ENCODE measurements at places on chromosomes 5 and 9.

GRCh38 chr5:61409568-61409967 lies 77.5 kb downstream of the ZSWIM6 start:
- H3K4me1 ChIP-seq = peaks cover 35% of the 10 kb centered on the region
- peak; percentile 45 for DNase-seq
- peak overlapping the region; percentile 70 for H3K4me3 ChIP-seq
- no peaks in the 10 kb centered on the region for H3K36me3 ChIP-seq

GRCh38 chr5:98482321-98483300 lies 290.9 kb upstream of the RGMB start:
- H3K4me1 ChIP-seq = no peaks in the 10 kb centered on the region
- no peaks in the 10 kb centered on the region for H3K36me3 ChIP-seq
- H3K27ac ChIP-seq = no peak overlapping the region
- H3K4me3 ChIP-seq = no peak overlapping the region

DNA sequence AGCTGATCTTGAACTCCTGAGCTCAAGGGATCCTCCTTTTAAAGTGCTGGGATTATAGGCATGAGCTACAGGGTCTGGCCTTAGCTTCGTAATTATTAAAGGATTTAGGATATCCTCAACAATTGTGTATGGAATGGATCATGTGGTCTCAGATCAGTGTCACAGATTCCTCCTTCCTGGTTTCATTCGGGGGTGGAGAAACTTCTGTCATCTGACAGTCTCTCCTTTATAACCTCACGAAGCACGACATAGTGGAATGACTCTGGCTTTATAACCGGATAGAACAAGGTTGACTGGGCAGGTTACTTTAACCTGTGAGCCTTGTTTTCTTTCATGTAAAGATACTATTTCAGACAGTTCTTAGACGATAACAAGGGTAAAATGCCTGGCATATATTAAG lies 4.4 kb upstream of the GNG10 start:
- H3K27ac ChIP-seq = no peak overlapping the region
- peaks cover 8% of the 10 kb centered on the region for H3K4me1 ChIP-seq
- H3K36me3 ChIP-seq = peaks cover 5% of the 10 kb centered on the region
- DNase-seq = no peak
- H3K4me3 ChIP-seq = no peak overlapping the region
- H3K27me3 ChIP-seq = no peaks in the 10 kb centered on the region

DNA sequence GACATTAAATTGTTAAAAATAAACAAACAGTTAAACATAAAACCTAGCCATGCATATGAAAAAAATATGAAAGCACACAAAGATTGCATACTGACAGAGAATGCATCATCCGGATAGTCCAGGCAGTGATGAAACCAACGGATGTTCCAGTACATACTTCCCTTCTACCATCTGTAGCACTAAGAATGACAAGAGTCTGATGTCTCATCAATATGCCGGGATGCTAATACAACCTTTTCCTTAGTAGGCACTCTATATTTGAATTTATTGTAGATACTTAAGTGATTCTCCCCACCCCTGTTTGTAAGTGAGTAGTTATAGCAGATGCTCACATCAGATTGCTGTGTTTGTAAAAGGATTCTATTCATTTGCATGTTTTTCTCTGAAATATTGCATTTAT lies 571.2 kb upstream of the WWC1 start:
- no peak for DNase-seq
- no peaks in the 10 kb centered on the region for H3K4me1 ChIP-seq
- no peaks in the 10 kb centered on the region for H3K36me3 ChIP-seq
- H3K4me3 ChIP-seq = no peak overlapping the region
- H3K27me3 ChIP-seq = peaks cover 4% of the 10 kb centered on the region

- no peak overlapping the region for H3K27ac ChIP-seq
- no peak for DNase-seq
- no peaks in the 10 kb centered on the region for H3K27me3 ChIP-seq
- H3K36me3 ChIP-seq = no peaks in the 10 kb centered on the region
- no peak overlapping the region for H3K4me3 ChIP-seq
These were observed 158.7 kb downstream of the TMEM167A start for GRCh38 chr5:82918311-82919031.

DNA sequence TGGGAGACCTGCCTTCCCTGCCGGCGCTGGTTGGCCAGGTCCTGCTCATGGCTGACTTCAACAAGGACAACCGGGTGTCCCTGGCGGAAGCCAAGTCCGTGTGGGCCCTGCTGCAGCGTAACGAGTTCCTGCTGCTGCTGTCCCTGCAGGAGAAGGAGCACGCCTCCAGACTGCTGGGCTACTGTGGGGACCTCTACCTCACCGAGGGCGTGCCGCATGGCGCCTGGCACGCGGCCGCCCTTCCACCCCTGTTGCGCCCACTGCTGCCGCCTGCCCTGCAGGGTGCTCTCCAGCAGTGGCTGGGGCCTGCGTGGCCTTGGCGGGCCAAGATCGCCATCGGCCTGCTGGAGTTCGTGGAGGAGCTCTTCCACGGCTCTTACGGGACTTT lies 10.6 kb downstream of the DIPK1B start:
- no peak overlapping the region for H3K27ac ChIP-seq
- H3K27me3 ChIP-seq = no peaks in the 10 kb centered on the region
- H3K4me3 ChIP-seq = no peak overlapping the region
- H3K4me1 ChIP-seq = peaks cover 27% of the 10 kb centered on the region

- no peak overlapping the region for H3K4me3 ChIP-seq
- H3K4me1 ChIP-seq = no peaks in the 10 kb centered on the region
- H3K27ac ChIP-seq = no peak overlapping the region
- no peaks in the 10 kb centered on the region for H3K36me3 ChIP-seq
- no peak for DNase-seq
These were observed 25.3 kb downstream of the STXBP1 start for GRCh38 chr9:127637322-127637847.

- H3K36me3 ChIP-seq = peaks cover 32% of the 10 kb centered on the region
- H3K27me3 ChIP-seq = no peaks in the 10 kb centered on the region
- H3K27ac ChIP-seq = no peak overlapping the region
- H3K4me3 ChIP-seq = no peak overlapping the region
- no peak for DNase-seq
These were observed 10.4 kb downstream of the LRRC8A start for GRCh38 chr9:128892221-128892921.

DNA sequence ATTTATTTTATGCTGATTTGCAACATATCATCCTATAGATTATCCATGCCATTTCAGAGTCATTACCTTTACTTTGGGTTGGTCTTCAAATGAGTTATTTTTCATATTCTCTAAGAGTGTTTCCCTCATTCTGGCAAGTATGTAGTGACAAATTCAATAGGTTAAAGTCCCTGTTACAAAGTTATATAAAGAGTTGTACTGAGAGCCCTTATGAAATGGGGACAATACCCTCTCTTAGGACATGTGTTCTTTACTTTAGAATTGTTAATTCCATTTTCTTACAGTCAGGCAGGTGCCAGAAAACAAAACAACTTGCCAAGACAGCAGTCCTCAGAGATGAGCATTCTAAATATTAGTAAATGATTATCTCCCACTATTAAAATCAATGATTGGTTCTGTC lies 6.0 kb downstream of the ALDH1A1 start:
- no peaks in the 10 kb centered on the region for H3K36me3 ChIP-seq
- no peak for DNase-seq
- H3K4me1 ChIP-seq = peaks cover 28% of the 10 kb centered on the region
- no peaks in the 10 kb centered on the region for H3K27me3 ChIP-seq

DNA sequence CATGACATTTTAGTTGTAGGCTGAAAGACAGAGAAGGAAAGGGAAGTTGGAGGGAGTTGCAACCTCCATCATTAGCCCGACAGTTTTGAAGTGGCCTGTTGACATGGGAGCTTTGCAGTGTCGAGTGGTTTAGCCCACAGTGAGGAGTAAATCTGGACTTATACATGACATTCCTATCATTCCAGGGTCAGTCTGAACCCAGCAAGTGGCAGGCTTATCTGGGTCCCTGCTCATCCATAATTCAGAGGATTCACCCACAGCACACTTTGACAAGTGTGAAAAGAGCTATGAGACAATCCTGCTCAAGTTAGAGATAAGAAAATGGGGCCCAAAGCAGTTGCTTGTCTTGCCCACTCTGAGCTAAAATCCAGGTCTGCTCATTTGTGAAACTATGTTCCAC lies 8.4 kb upstream of the TNC start:
- H3K4me3 ChIP-seq = no peak overlapping the region
- no peaks in the 10 kb centered on the region for H3K27me3 ChIP-seq
- DNase-seq = no peak

GRCh38 chr5:138354387-138354786 lies 1.9 kb downstream of the KDM3B start:
- peaks cover 2% of the 10 kb centered on the region for H3K36me3 ChIP-seq
- H3K4me1 ChIP-seq = peaks cover 25% of the 10 kb centered on the region
- H3K27ac ChIP-seq = peak overlapping the region; percentile 98
- peak overlapping the region; percentile 89 for H3K4me3 ChIP-seq
- no peak for DNase-seq

- no peak overlapping the region for H3K4me3 ChIP-seq
- H3K36me3 ChIP-seq = peaks cover 71% of the 10 kb centered on the region
- H3K27ac ChIP-seq = peak overlapping the region; percentile 92
- peaks cover 84% of the 10 kb centered on the region for H3K4me1 ChIP-seq
- peak; percentile 83 for DNase-seq
These were observed 18.7 kb downstream of the LCP2 start for GRCh38 chr5:170278611-170279458.

DNA sequence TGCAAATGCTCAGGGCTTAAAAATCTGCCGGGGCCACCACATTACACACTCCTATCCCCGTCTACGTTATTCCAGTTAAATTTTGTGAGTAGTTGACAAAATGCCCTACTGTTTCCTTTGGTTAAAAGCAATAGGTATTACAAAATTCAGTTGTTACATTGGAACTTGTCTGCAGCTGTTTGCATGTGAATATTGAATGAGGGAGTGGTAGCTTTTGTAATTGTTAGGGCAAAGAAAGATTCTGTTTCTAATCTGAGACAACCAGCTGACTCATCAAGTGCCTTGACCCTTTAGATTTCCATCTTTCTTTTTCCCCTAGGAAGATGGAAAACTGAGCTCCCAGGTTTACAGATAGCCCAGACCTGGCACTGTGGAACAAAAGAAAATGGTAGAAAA lies 30.2 kb downstream of the MAML1 start:
- H3K27me3 ChIP-seq = no peaks in the 10 kb centered on the region
- DNase-seq = no peak
- no peak overlapping the region for H3K27ac ChIP-seq
- H3K4me1 ChIP-seq = peaks cover 98% of the 10 kb centered on the region
- H3K36me3 ChIP-seq = peaks cover 12% of the 10 kb centered on the region
- no peak overlapping the region for H3K4me3 ChIP-seq

DNA sequence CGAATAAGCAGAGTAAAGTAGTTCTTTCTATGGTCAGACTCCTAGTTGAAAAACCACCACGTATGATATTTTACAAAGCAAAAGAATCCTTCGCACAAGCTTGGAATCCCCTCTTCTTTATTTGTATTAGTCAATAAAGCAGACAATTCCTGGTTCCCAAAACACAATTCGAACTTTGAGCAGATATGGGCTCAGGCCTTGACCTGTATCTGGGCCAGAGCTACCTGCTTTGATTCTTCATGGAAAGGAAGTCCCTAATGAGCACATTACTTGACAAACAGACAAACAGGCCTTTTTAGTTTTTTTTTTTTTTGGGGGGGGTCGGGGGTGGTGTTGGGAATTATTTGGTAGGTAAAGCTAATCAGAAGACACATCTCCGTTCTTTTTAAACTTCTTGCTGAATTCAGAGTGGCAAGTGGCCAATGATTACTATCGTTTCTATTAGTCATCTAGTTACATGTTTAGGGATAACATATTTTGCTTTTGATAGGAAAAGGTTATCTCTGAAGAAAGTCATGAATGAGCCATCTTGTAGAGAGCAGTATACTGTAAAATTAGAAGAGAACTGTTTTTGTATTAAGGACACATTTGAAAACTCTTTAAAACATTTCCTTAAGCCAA lies 116.6 kb upstream of the HMHB1 start:
- DNase-seq = no peak
- no peak overlapping the region for H3K4me3 ChIP-seq
- H3K36me3 ChIP-seq = no peaks in the 10 kb centered on the region

DNA sequence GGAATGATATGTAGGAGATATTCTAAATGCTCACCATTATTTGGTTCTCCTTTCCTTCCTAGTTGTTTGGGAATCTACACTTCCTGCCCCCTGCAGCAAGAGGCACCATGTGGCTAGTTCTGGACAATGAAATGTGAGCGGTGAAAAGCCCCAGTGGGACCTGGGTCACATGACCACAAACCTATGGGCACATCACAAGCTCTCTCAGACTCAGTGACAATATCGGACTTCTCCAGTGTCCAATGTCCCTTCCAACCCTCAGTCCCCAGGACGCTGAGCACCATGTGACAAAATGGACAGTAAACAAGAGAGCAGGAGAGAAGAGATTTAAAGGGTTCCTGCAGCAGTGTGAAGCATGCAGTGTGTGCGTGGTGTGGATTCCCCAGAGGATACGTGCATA lies 44.6 kb upstream of the FOXE1 start:
- H3K4me3 ChIP-seq = no peak overlapping the region
- DNase-seq = no peak
- H3K4me1 ChIP-seq = peaks cover 10% of the 10 kb centered on the region
- no peak overlapping the region for H3K27ac ChIP-seq

- H3K4me3 ChIP-seq = no peak overlapping the region
- H3K27ac ChIP-seq = no peak overlapping the region
- H3K4me1 ChIP-seq = peaks cover 10% of the 10 kb centered on the region
- H3K36me3 ChIP-seq = no peaks in the 10 kb centered on the region
These were observed 1.2 kb downstream of the FSD1L start for GRCh38 chr9:105449081-105449480.

DNA sequence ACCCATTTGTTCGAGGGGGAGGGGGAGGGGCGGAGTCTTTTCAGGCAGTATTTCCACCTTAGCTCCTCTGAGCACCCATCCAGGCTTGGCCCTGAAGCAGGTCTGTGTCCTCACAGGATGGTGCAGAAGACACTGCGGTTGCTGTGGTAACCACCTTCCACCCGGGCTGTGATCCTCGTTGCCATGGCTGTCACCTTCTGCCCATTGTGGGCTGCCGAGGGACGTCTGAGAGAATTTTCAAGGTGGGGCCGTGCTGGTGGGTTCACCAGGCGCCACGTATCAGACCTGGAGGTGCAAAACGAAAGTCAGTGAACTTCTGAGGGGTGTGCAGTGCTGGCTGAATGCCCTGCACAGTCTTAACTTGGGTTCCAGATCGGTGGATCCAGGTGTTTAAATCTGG lies 26.7 kb downstream of the POLR1E start:
- H3K4me1 ChIP-seq = no peaks in the 10 kb centered on the region
- H3K4me3 ChIP-seq = no peak overlapping the region
- no peak for DNase-seq
- H3K27ac ChIP-seq = no peak overlapping the region
- no peaks in the 10 kb centered on the region for H3K27me3 ChIP-seq
- no peaks in the 10 kb centered on the region for H3K36me3 ChIP-seq

GRCh38 chr5:72248410-72248981 lies 71.5 kb downstream of the MRPS27 start:
- no peaks in the 10 kb centered on the region for H3K4me1 ChIP-seq
- no peak overlapping the region for H3K27ac ChIP-seq
- H3K27me3 ChIP-seq = no peaks in the 10 kb centered on the region
- no peak overlapping the region for H3K4me3 ChIP-seq

GRCh38 chr5:141636413-141637122 lies at the start of the genes HDAC3 and RELL2:
TSS of gene HDAC3 (minus strand) at chr5:141636849. CDS start at chr5:141636790, 59 bp downstream.
TSS of gene RELL2 (plus strand) at chr5:141636997. CDS start at chr5:141638226, 1,229 bp downstream.
- H3K36me3 ChIP-seq = peaks cover 14% of the 10 kb centered on the region
- peak within 1 kb of the TSS; percentile 86 for H3K4me3 ChIP-seq
- H3K4me1 ChIP-seq = peaks cover 41% of the 10 kb centered on the region
- H3K27me3 ChIP-seq = no peaks in the 10 kb centered on the region
- DNase-seq = peak; percentile 85
- H3K27ac ChIP-seq = peak within 1 kb of the TSS; percentile 88

Measured in CD14-positive monocyte (primary cell).